ENCODE measurements at places on chromosomes 1 and 21.

- peak; percentile 58 for DNase-seq
Observed at GRCh38 chr1:15153184-15153841, at the start of gene TMEM51. Gene TMEM51, plus strand, starts transcription at chr1:15153747. Its CDS starts 61,341 bp downstream, at chr1:15215088.

DNA sequence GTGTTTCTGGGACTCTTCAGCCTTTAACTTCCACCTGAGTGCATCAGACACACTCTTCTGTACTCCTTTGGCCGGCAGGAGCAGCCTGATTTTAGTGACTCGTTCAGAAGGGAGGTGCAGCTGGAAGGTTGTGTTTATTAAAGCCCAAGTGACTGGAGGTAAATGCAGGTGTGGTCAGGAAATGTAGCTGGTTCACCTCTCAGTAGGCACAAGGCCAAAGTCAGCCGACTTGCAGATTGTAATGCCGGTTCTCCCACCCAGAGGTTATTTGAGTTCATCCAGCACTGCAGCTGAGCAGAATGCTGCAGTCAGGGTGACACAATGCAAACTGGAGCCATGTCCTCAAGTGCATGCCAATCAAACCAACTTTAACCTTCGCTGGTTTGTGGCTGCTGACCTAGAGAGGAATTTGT lies 91.5 kb downstream of the SPATA46 start:
- no peak for DNase-seq

GRCh38 chr1:78019024-78019423 lies 14.3 kb downstream of the DNAJB4 start:
- no peak for DNase-seq

- DNase-seq: no peak
Observed at GRCh38 chr1:22283596-22283995, 140.7 kb upstream of the WNT4 start.

- DNase-seq: no peak
Observed at GRCh38 chr1:211939876-211940468, 95.4 kb downstream of the INTS7 start.

DNA sequence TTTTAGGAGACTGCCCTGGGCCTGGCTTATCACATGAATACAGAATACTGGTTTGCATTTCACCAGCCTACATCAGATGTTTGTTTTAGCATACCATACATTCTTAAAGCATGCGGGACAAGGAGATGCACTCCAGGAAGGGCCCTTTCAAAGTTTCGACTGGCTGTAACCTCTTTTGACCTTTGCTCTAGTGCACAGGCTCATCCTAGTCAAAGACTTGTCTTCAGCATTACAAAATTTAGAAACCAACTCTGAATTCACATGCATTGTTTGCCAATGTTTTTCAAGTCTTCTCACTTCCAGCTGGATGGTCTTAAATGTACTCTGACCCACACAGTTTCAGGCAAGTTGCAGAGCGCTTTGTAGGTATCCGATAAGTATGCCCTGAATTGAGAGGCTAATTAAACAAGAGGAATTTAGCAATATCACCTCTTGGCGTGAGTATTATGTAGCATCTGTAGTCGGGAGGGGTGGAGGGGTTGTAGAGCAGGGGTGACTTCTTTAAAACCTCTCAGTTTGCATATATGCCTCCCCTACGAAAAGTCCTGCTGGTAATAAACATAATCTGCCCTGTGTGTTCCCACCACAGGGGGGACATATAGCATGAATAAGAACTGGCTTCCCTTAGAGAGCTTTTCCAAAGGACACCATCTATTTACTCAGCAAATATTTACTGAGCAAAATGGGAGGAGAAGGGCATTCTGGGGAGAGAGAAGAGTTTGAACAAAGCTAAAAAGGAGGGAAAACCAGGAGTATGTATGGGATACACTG lies 24.4 kb upstream of the AHCYL1 start:
- DNase-seq: peak; percentile 80

GRCh38 chr1:6024376-6024775 lies 21.3 kb upstream of the KCNAB2 start:
- DNase-seq: no peak

GRCh38 chr21:46354518-46354917 lies 30.6 kb downstream of the PCNT start:
- no peak for DNase-seq

GRCh38 chr1:186699519-186699918 lies 19.3 kb upstream of the PTGS2 start:
- DNase-seq: no peak

GRCh38 chr1:50559421-50559820 lies 136.2 kb upstream of the DMRTA2 start:
- no peak for DNase-seq

GRCh38 chr1:11676386-11677103 lies 4.4 kb downstream of the MAD2L2 start:
- no peak for DNase-seq

DNA sequence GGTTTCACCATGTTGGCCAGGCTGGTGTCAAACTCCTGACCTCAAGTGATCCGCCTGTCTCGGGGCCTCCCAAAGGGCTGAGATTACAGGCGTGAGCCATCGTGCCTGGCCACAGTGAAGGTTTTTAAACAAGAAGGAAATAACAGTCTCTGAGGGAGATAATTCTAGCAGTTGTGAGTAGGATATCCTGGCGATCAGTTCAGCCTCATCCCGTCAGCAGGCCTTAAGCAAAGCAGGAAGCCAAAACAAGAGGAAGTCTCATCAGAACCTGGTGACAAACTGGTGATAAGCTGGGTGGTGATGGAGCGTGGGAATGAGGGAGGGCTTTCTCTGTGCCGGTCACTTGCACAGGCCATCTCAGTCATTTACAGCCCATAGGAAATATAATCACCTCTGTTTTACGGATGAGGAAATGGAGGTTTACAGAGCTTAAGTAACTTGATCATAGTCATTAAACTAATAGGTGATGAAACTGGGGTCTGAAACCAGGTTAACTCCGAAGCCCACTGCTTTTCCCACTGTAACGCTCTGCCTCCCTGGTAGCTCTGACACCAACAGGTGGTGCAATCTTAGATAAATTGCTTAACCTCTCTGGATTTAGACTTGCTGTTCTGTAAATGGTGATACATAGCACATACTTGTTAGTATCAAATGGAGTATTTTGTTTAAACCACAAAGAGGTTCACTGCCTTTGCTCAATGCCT lies 40.8 kb upstream of the A3GALT2 start:
- no peak for DNase-seq

- DNase-seq: no peak
Observed at GRCh38 chr1:82268826-82269225, 468.1 kb downstream of the ADGRL2 start.

DNA sequence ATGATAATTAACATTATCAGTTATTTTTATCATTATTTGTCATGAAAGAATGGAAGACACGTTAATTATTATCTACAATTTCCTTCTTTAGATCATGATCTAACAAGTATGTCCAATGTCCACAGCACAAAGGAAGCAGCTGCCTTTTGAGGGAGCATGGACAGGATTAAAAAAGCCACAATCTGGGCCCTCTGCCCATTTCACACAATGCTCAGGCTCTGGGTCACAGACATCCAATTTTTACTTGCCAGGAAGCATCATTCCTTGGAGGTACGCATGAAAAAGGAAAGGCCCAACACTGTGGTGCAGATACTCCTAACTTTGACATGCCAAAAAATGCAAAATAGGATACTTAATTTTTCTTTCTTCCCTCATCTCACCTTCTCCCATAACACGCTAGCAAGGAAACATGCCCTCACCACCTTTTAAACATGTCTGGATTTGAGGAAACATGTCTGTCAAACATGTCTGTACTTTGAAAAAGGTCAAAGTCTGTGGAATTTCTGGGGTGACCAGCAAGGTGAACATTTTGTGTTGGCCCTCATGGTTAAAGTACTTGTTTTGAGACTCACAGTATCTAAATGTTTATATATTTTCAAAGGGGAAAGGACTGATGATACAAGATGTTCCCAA lies 40.0 kb downstream of the GADD45A start:
- DNase-seq: peak; percentile 95

DNA sequence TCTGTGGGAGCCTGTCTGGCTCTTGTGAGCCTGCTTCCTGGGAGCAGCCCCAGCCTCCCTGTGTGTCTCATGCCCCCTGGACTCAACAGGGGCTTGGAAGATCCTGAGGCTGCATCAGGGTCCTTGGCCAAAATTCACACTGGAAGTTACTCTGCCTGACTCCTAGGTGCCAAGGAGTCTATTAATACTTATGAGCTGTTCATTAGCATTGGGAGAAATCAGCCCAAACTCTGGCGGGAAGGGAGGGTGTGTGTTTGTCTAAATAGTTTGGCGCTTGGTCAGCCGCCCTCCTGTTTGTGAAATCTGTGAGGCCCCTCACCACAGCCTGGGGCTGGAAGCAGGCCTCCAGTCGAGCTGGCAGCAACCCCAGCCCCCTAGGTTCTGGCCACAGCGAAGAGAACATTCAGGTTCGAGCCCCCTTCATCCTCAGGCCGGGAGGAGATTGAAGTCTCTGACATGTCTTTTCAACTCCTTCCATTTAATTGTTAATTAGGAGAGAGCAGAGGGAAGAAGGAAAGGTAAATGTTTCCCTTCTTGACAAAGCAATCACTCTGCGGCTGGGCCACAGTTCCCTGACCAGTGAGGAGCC lies 82.1 kb upstream of the F3 start:
- peak; percentile 63 for DNase-seq

DNA sequence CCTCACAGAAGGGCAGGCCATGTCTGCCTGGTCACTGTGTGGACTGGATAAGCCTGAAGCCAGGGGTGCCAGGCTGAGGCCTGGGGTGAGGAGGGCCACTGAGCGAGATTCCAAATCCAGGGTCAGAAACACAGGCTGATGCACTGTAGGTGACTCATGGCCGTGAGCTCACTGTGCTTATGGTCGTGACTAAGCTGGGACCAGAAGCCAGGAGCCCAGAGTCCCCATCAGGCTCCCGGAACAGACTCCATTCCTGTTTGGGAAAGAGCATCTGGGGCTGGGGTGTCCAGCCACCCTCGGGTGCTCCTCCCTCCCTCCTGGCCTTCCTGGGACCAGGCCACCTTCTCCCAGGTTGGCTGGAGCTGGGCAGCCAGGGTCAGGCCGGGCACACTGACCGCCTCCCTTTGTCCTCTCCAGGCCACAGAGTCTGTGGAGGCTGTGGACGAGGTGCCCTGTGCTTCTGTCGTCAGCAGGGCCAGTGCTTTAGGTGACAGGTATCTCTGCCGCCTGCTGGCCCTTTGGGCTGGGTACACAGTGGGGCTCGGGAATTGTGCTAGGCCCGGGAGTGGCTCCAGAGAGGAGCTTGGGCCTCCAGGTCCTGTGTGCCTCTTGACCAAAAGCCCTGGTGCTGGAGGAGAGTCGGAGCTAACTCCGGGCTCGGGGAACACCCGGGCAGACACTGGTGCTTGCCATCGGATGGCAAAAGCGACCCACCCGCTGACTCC lies 36.7 kb downstream of the AJAP1 start:
- DNase-seq: no peak

GRCh38 chr1:69697340-69697739 lies 129.6 kb downstream of the LRRC7 start:
- no peak for DNase-seq

DNA sequence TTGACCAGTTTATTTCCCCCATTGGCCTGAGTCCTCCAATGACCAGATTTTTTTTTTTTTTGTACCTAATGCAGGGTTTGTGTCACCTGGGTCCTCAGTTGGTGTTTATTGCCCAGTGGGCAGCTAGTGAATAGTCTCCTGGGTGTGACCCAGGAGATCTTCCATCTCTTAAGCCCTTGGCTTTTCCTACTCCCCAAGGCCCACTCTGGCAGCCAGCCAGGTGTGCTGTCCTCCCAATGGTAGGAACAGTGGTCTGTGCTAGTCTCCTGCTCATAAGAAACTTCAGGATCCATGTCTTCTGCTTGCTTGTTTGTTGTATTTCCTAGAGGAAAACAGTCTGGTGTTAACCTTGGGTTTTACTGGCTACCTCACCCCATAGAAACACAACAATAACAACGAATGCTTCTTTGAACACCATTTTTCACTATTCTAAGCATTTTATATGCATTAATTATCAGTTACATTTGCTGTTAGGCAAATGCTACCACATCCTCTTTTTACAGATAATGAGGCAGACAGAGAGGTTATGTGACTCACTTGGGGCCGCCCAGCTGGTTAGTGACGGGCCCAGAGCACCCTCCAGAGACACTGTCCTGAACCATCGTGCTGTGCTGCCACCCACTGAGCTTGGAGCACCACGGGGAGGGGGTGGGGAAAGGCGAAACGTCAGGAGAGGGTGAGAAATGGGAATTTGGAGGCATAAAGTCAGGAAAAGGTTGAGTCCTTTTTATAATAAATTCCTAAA lies 107.5 kb downstream of the HIVEP3 start:
- DNase-seq: peak; percentile 48

- DNase-seq: no peak
Observed at GRCh38 chr1:230170153-230170547, 103.1 kb downstream of the GALNT2 start.

- no peak for DNase-seq
Observed at GRCh38 chr1:6158181-6158580, 21.9 kb downstream of the CHD5 start.

DNA sequence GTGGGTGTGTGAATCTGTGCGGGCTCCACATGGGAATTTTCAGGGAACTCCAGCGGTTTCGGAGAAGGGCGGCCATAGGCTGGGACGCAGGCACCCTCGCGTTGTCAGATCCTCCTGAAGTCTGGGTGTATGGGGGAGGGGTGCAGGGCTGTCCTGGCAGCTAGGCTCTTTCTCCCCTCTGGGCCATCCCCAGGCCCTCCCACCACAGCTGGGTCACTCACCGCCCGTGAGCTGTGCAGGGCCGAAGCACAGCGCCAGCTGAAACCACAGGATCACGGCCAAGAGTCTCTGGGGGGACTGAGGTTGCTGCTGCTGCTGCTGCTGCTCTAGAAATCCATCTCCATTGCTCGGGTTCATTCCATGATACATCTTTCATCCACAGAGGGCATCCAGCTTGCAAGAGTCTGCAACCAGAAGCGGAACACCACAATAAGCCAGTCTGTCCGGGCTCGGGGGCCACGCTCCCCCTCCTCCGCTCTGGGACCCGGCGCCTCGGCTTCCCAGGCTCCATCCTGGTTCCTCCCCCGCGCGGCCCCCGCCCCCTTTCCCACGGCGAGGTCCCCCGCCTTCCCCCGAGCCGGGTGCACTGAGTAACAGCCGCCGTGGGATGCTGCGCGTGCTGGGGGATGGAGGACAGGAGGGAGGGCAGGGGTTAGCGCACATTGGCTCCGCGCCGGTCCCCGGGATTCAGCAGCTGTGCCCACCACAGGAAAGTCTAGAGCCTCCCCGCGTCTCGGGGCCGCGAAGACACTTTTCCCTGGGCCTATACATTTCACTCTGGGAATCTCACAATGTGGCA lies 720 bp downstream of the SUSD4 start:
- DNase-seq: peak; percentile 17

DNA sequence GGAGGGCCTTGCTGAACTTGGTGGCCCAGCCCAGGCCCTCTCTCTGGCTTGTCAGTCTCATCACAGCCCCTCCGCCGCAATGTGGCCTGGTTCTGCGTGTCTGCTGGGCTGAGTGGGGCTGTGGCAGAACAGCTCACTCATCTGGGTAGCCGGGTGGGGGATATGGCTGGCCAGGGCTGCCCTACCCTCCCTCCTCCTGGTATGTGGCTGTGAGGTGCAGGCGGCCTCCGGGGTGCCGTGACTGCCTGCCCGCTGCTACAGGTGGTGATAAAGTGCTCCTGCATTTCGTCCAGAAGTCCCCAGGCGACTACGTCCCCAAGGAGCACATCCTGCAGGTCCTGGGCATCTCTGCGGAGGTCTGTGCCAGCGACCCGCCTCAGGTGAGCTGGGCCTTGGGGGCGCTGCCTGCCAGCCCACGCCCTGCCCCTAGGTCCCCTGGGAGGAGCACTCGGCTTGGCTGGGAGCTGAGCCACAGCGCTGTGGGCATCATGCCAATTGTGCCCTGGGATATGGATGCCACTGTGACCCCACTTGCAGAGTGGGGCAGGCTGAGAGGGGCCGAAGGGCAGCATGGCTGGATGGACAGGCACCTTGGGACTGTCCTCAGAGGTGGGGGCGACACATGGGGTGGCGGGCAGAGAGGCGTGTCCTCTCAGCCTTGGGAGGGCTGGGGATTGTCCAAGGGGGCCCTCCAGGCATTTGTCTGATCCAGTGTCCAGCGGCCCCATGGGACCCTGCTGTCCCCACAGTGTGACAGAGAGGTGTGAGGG lies 2.3 kb downstream of the PRXL2B start:
- DNase-seq: no peak
